ENCODE measurements at places on chromosomes 1 and 21.

DNA sequence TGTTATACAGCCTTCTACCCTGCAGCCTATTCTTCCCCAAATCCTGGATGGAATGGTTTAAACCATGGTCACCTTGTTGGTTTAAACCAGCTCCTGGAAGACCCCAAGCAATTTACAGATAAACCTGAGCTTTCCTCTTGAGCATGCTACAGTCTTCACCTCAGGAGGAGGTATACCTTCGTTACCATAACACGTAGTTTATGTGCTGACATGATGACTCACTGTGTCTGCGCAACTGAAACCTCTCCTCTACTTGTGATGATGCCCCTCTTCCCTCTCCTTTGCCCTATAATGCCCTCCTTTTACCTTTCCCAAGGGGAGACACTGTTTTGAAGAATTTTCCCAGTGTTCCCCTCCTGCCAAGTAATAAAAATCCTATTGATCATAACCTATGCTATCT, 457.3 kb upstream of the RGS18 start:
- no peak for DNase-seq

DNA sequence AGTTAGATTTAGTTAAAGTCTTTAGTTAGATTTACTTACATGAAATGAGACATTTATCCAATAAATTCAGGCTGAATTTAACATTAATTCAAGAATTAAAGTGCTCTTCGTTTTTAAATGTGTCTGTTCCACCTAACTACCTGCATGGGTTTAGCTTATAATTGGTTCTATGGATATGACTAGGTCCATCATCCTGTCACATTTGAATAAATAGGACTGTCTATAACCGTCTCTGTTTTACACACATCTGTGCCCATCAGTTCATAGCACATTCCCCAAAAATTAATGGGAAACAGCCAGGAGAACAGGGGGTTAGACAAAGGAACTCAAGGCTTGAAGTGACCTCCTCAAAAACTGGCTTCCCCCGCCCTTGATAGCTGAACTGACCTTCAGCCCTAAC, 219.6 kb downstream of the MRPL39 start:
- no peak for DNase-seq

GRCh38 chr1:107963601-107964335, 1.2 kb downstream of the VAV3 start:
- DNase-seq = no peak

- no peak for DNase-seq
These were observed 66.7 kb downstream of the XCL1 start for GRCh38 chr1:168643152-168643551.

GRCh38 chr1:180675586-180675985, 43.8 kb downstream of the XPR1 start:
- DNase-seq = no peak

DNA sequence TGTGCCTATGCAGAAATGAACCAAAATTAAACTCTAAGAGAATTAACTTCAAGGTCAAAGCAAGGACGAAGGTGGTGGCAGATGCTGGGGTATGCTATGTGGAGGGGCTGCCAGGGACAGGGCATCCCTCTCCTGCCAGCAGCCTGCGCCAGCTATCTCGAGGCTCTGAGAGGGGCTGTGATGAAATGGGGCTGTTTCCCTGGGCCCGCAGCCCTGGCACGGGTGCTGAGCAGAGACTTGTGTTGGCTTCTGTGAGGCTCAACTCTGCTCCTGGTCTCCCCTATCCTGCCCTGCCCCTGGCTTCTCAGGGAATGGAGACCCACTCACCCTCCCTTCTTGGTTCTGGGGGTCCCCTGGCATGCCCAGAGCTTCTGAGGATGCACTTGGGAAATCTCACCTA, 41.9 kb upstream of the TIAM1 start:
- DNase-seq = no peak

- DNase-seq = no peak
These were observed 5.5 kb upstream of the LAPTM5 start for GRCh38 chr1:30762930-30763650.

DNA sequence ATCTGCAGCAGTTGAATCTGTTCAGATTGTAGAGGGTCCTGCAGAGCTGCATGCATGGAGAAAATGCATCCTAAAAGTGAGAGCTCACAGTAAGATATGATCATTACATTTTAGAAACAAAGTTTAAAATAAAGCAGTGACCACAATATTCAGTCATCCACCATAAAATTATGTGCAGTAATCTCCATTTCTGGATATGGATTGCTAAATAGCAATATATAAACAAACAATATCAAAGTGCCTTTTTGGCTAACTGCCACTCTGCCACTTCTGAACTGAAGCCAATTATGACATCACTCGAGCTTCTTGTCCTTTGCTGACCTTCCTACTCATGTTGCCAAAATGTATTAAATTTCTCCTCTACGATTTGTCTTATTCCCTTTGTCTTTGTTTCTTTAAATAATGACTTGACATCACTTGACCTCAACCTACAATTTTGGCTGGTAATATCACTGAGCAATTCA, 262.0 kb upstream of the CXADR start:
- no peak for DNase-seq

DNA sequence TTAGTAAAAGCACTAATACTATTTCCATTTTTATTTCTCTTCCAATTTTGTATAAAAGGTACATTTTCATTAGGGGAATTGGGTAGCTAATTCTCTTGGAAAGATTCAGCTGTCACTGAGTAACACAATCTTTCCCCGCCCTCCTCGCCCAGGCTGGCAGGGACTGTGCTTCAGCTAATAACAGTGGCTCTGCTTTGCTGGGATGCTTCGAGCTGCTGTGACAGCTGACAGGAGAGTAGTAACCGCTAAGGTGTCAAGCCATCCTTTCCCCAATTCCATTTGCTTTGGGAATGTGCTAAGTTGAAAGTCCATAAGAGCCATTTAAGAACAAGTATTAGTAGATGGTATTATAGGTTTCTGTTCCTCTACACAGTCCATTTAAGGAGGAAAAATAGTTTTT, 106.7 kb upstream of the NRIP1 start:
- no peak for DNase-seq

- no peak for DNase-seq
These were observed 30.2 kb downstream of the LDLRAP1 start for GRCh38 chr1:25573591-25573930.

DNA sequence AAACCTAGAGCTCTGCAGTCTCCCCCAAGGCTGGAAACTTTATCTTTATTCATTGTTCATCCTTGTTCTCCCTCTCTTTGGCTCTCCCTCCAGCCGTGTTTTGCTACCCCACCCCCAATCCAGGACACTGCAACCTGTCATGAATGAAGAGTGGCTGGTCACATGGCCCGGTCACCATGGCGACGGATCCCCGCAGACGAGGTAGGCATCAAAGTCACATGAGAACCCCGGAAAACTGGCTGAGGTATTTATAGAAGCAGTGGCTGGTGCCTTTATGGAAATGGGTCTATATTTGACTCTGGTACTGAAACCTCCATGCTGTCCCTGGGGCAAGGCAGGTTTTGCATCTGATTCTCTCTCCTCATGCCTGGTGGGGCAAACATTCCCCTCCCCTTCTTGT, 13.4 kb upstream of the SLC6A17 start:
- peak; percentile 95 for DNase-seq

GRCh38 chr1:108865316-108865910, 8.5 kb upstream of the AKNAD1 start:
- DNase-seq = no peak

DNA sequence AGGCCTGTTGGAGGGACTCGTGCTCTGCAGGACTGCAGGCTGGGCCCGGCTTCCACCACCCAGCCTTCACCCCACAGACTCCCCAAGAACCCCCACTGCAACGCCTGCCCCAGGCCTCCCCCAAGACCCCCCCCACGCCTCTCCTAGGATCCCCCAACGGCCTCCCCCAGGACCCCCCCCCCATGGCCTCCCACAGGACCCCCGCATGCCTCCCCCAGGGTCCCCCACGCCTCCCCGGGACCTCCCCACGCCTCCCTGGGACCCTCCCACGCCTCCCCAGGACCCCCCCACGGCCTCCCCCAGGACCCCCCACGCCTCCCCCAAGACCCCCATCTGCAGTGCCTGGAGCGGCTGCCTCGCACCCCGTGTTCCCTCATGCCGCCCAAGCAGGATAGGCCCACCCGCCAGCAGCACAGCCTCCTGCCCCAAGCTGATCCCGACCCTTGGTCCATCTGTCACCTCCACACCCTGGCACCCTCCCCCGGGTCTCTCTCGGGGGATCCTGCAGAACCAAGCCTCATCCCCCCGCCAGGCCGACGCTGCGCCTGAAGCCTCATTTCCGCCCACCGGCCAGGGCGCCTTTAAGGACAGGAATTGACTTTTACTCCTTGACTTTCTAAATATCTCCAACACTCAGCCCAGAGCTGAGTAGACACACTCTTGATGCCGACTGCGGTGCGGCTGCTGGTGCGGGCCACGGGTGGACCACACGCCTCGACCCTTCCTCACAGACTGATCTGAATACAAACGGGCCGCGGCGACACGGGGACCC, 14.1 kb upstream of the RNF223 start:
- no peak for DNase-seq

GRCh38 chr1:33819913-33820311, 44.0 kb upstream of the HMGB4 start:
- no peak for DNase-seq

DNA sequence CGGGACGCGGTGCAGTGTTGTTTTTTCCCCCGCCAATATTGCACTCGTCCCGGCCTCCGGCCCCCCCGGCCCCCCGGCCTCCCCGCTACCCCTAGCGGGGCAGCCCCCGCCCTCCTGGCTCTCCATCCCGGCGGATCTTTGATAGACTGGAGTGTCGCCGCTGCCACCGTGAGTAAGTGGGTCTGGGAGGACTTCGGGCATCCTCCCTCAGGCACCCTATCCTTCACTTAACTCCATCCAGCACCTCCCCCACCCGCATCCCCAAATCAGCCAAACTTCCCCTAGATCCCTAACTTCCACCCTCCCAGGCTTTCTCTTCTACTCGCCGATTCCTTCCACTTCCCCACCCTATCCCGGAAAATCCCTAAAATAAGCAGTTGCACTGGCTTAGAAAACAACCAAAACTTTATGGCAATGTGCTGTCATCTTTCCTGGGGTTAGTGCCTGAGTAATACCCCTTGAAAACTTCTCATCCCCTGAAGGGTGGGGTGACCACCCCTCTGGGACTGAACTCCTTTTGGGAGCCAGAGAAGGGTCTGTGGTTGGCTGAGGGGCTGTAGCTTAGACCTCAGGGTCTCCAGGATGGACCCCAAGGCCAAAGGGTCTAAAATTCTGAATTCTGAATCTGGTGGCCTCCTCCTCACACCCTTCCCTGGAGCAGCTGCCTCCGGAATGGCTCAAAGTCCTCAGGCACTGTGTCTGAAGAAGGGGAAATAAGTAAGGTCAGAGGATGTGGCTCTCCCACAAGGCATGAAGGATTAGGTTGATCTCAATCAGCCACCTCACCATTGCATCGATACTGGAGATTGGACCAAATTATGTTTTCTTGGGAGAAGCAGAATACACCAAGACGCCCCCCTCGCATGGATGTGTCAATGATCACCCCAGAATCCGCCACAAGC, 12.2 kb downstream of the THBS3 start:
- DNase-seq = no peak

- no peak for DNase-seq
These were observed 12.1 kb downstream of the PGBD2 start for GRCh38 chr1:248918131-248918530.

- DNase-seq = no peak
These were observed 10.6 kb upstream of the MYSM1 start for GRCh38 chr1:58710190-58711085.

DNA sequence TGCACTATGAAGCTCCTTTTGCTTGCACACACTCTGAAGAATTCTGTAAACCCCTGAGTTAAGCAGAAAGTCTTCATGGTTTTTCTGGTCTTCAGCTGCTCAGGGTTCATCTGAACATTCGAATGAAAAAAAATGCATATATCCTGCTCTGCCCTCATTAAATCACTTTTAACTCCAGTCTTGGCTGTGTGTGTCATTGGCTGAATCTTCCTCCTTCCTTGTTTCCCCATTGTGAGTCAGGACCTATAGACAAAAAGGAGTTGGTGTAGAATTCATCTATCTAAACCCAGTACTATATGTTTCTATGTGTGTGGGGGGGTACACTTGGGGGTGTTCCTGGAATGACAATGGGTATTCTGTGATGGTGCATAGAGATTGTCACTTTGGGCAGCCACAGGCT, 6.6 kb upstream of the SPRR1B start:
- no peak for DNase-seq

- DNase-seq = no peak
These were observed 27.1 kb downstream of the CITED4 start for GRCh38 chr1:40834968-40835545.

DNA sequence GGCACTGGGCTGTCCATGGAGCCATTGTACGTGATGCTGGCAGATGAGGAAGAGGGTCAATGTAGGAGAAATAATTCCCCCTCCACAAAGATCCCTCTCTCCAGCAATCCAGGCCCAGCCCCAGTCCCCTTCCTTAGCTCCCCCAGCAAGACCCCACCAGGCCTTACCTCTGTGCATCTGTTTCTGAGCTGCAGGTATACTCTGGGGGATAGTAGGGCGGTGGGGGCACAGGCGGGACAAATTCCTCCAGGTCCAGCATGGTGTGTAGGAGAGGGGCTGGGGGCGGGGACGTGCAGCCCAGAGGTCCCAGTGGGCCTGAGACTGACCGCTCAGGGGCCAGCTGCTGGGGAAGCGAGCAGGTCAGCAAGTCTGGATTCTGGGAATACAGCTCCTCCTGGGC, 3.7 kb downstream of the ENTREP3 start:
- DNase-seq = no peak

DNA sequence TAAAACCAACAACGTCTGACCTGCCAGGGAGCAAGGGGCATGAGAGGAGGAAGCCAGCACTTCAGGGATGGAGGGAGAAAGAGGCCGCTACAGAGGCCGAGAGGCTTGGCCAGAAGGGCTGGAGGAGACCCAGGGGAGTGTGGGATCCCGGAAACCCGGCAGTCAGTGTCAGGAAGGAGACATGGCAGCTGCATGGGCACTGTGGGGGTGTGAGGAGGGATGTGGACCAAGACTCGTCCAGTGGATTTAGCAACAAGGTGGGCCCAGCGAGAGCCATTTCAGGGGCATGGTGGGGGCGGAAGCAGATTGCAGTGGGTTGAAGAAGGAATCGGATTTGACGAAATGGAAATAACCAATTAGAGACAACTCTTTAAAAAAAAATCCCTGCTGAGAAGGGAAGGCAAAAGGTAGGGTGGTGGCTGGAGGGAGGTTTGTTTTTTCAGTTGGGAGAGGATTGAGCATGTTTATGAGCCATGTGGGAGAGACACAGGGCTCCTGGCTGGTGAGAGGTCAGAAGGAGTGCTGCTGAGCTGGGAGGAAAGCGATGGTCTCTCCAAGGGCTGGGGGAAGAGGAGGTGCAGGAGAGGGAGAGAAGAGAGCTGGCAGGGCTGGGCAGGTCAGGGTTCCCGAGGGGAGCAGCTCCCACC, 4.4 kb downstream of the B4GALT2 start:
- no peak for DNase-seq

DNA sequence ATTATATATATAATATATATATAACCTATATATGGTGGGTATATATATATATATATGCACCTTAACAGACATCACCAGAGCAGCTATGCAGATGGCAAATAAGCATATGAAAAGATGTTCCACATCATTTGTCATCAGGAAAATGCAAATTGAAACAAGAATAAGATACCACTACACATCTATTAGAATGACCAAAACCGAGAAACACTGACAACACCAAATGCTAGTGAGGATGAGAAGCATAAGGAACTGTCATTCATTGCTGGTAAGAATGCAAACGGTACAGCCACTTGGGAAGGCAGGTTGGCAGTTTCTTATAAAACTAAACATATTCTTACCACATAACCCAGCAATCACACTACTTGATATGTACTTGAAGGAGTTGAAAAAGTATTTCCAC, 219.8 kb upstream of the PRMT6 start:
- DNase-seq = no peak

- DNase-seq = no peak
These were observed 90.7 kb downstream of the ARHGEF10L start for GRCh38 chr1:17630048-17630830.

Measured in cerebellar nuclear complex (tissue), 1 donor.